ENCODE measurements at places on chromosomes 7 and 10.
A peak's percentile ranks its signal among the peaks of the same experiment; 100 is the strongest.

- DNase-seq: peak; percentile 61
Measured at GRCh38 chr7:122137251-122138077, 6.6 kb downstream of the AASS start.

- no peak for DNase-seq
Measured at GRCh38 chr7:103865442-103865841, 124.0 kb downstream of the RELN start.

DNA sequence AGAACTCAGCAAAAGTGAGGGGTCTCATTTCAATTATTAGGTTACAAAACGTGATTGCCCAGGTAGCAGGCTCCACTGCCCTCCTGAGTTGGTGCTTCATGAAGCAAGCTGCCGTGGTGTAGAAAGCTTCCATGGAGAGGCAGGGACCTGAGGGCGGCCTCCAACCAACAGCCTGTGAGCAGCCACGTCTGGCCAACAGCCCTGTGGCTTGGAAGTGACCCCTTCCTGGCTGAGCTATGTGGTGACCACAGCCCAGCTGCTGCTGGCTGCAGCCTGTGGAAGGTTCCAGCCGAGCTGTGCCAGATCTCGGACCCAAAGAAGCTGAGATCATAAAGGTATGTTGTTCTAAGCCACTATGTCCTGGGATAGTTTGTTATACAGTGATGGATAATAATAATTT, 122.5 kb upstream of the KLF6 start:
- no peak for DNase-seq

DNA sequence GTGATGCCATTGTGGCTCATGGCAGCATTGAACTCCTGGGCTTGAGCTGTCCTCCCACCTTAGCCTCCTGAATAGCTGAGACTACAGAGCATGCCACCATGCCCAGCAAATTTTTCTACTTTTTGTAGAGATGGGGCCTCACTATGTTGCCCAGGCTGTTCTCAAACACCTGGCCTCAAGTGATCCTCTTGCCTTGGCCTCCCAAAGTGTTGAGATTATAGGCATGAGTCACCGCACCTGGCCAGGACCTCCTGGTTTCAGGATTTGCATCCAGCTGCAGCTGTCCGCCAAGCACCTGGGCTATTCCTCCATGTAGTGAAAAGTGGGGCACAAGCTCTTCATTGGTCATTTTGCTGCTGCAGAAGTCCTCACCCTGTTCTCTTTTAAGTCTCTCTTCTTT, 58.9 kb downstream of the ZNF22 start:
- DNase-seq: no peak

DNA sequence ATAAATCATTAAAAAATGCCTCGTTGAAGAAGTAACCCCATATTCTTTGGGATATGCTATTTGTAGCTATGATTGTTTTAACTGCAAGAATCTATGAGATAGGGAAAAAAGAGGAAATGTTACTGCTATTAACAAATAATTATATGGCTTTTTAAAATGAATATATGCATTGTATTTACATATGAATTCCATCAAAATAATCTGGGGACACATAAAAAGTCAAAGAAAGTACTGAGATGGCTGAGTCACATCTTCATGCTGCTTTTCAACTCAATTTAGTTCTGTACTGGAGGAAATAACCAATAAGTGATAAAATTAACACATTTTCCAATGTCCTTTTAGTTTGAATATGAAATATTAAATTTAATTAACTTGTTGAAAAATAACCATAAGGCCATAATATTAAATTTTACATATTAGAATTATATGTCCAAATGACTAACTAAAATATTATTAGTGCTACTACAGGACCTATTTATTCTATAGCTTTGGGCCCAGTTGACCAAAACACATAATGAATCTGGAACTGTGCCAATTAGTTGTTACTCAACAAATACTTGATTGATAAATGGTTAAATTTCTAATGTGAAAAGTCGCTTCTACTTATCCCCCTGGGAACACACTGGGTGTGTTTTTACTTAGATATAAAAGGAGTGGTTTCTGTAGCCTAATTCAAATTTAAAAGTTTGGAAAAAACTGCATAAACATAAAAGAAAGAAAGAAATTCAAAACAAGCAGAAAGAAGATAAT, 214.6 kb upstream of the PFKP start:
- DNase-seq: no peak

DNA sequence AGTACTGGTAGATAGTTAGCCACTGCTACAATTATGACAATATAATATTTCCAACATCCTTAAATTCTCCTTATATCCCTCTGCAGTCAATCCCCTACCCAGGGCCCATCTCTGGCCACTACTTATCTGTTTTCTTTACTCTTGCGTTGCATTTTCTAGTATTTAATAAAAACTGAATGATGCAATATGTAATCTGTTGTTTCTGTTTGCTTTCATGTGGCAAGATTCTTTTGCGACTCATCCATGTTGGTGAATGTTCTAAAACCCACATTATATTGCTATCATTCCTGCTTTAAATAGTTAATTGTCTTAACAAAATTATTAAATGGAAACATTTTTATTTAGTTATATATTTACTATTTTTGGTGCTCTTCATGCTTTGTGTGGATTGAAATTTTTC, 338.5 kb downstream of the MDFIC start:
- DNase-seq: no peak

GRCh38 chr7:117715784-117716445, 157.3 kb downstream of the CTTNBP2 start:
- DNase-seq: peak; percentile 47

- DNase-seq: no peak
Measured at GRCh38 chr7:23230641-23231101, 15.9 kb upstream of the GPNMB start.

DNA sequence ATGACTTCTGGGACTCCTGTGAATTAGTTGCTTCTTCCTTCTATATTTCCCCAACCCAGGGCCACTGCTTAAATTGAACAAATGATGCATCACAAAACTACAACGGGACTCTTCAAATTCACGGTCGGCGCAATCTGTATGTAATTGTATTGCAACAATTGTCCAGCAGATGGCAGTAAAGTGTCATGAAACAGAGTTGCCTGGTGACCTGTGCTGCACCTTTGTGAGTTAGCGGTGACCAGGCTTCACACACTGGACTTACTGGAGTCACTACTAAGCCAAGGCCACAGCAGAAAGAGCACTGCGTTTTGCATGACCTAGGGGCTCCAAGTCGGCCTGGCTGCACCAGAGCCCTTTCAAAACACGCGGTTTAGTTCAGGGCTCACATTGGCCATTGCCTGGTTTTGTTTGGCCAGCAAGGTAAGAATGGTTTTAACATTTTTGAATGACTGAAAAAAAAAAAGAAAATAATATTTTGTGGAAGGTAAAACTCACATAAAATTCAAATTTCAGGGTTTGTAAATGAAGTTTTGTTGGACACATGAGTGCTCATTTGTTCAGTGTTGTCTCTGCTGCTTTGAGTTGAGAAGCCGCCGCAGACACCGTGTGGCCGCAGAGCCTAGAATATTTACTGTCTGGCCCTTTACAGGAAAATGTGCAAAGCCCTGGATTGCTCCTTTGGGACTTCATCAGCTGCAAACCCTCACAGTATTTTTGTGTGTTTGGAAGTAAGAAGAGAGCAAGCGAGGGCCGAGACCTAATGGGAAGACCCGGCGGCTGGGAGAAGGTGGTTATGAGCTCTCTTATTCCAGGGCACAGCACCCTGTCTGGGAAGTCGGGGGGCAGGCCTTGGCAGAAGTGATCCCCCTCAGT, 23.2 kb upstream of the ZNF32 start:
- peak; percentile 81 for DNase-seq

DNA sequence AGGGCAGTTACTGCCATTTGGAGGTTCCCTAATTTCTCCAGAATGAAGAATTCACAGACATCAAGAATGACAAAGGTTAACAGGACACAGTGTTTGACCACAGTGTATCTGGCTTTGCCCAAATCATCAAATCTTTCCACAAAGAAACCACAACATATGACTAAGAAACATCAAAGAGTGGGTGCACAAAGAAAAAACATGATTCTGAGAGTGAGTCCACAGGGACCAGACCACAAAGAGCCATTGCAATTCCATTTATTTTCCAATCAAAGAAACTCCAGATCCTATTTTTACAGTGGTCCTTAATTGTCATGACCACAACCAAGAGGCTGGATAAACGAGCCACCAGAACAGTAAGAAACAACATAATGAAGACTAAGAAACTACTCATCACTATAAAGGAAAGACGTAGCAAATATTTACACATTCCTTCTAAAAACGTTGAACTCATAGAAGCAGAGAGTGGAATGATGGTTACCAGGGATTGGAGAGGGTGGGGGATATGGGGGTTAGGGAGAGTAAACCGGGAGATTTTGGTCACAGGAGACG, 286.5 kb downstream of the DOCK4 start:
- peak; percentile 11 for DNase-seq

DNA sequence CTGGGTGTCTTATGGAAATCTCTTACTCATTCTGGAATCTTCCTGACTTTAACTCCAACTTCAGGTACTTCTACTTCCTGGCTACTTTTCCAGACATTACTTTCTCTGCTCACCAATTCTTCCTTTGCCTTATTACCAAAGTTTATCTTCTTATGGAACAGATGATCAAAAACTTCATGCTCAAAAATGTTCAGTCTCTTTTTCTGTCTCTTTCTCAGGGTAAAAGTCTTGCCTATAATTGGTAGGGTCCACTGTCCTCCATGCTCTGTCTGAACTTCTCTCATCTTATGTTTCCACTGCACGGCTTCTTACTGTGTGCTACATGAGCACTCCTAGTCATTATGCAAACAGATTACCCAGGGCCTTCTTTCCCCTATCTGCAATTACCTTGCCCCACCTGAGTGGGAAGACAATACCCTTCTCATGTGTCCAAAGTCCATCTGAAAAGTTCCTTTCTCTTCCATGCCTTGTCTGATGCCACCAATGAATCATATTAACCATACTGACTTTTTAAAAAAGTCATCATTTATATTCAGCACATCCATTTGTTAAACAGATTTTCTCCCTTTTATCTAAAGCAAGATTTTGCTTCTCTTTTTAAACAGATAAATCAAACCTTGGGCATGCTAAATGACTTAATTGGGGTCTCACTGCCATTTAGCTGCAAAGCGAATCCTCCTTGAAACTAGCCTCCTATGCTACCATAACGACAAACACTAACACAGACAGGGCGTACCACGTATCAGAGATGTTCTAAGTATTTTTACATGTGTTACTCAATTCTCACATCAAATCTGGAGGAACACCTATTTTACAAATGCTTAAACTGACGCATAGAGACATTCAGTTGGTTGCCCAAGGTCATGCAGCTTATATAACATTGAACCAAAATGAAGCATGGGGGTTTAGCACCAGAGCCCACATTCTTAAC, 48.8 kb downstream of the SEMA3C start:
- no peak for DNase-seq

DNA sequence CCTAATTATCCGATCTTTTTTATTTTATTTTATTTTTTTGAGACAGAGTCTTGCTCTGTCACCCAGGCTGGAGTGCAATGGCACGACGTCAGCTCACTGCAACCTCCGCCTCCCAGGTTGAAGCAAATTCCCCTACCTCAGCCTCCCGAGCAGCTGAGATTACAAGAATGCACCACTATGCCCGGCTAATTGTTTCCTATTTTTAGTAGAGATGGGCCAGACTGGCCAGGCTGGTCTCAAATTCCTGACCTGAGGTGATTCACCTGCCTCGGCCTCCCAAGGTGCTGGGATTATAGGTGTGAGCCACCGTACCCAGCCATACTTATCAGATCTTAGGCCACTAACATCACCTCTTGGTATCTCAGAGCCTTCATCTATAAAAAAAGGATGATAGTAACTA, 4.9 kb downstream of the SLC25A13 start:
- DNase-seq: no peak

DNA sequence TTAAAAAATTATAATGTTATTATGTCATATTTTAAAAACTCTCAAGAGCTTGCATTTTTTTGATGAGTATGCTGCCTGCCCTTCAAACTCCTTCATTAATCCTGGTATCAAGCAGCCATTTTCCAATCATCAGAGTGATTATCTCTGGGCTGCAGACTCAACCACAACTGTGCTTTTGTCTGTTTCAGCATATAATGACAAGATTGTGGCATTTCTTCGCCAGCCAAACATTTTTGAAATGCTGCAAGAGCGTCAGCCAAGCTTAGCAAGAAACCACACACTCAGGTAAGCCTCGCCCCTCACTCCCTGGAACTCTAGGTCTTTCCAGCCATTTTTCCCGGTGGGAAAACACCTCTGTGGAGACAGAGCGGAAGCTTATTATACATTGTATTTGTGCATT, 90.0 kb upstream of the STK17A start:
- DNase-seq: peak; percentile 39

DNA sequence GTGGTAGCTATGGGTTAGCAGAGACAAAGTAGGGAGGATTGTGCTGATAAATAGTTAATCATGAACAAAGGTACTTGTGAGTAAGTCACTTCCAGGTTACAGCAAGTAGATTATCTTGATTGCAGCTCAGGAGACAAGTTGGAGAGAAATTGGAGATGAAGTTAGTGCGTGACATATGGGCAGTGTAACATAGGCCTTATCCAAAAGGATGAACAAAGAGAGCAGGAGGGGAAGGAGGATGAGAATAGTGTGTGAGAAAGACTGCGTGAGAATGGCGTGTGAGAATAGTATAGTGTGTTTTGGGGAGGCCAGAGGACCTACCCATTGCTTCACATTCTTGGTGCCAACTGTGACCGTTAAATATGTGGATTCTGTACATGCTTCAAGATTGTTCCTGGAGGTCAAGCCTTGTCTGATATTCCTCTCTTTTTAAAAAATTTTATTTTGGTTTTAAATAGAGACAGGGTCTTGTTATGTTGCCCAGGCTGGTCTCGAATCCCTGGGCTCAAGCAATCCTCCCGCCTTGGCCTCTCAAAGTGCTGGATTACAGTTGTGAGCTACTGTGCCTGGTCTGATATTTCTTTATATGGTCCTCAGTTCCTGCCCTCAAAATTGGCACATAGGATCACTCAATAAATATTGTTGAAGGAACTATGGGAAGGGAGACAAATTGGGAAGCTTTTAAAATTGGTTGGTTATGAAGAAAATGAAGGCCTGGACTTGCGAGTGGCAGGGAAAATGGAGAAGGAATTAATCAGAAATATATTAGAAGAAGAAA, 3.2 kb downstream of the VCL start:
- DNase-seq: no peak

DNA sequence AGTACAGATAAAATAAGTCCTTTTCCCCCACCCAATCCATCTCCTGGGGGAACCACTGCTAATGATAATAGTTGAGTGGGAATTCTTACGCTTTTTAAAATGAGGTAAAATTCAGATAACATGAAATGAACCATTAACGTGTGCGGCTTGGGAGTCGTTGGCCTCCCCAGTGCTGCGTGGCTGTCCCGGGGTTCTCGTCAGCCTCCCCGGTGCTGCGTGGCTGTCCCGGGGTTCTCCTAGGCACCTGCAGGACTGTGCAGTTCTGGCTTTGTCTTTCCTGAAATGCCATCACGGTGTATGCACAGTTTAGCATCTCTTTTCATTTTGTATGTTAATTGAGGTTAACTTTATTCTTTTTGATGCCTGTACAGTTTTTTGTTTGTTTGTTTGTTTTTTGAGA, 13.5 kb downstream of the SUN1 start:
- DNase-seq: no peak

- peak; percentile 96 for DNase-seq
Measured at GRCh38 chr10:89342206-89342958, 14.6 kb downstream of the IFIT3 start.

Data from OCI-M1 (cell line).